ENCODE measurements at places on chromosomes 2 and 18.

- no peak for DNase-seq
These were observed 154.5 kb downstream of the SMAD2 start for GRCh38 chr18:47775961-47776360.

DNA sequence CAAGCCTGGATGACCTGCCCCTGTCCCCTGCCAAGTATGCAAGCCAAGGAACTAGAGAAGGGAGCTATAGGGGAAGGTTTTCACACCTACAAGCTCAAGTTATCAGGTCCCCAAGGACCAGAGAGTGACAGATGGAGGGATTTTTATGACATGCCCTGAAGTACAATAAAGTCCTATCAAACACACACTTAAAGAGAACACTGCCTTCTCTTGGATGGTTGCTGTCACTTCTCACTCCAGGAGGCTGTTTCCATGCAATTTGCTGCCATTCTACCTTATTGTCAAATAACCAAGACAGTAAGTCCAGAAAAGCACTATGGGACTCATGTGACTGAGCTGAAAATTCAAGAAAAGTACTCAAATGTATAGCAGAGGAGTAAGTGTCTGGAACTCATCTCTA, 76.6 kb upstream of the DDX18 start:
- no peak for DNase-seq

DNA sequence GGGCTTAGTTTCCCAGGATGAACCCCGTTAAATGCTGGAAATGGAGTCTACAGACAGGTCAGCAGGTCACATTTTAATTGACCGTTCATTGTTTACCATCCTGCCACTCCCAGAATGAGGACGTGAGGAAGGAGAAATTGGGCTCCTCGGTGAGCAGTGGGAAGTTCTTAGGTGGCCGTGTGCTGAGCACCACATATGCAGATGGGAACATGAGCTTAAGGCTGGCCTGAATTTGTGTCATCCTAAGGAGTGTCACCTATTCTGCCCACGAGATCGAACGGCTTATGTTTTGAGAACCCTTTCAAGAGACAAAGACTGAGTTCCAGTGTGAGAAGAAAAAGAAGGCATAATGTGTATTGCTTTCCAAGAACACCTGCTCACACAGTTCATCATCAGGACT, 234.4 kb upstream of the PXDN start:
- DNase-seq = no peak

DNA sequence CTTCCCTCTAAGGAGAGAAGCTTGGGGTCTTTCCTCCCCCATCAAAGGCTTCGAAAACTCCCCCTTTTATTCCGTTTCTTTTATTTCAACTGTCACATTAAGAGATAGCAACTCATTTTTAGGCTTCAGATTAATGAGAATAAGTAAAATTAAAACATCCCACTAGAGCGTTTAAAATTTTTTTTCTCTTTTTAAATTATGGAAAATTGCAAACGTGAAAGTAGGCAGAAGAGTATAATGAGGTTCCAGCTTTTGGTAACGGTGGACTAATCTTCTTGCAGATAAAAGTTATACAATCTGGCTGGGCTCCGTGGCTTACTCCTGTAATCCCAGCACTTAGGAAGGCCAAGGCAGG, 21.9 kb upstream of the RMP24 start:
- DNase-seq = no peak

DNA sequence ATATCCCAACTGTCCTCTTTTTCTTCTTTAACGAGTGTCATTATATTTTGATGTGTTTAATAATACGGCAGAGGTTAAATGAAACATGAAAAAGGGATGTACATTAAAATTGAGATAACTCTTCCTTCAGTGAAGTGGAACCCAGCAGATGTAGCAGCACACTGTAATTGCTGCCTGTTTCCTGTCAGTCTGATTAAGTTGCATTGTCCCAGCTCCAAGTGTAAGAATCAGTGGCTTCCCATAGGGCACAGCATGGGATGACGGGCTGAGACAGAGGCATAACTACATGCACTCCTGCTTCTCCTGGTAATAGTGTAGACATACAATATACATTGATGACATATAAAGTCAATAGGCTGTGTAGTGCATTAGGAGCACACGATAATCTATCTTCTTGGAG, 175.8 kb upstream of the TCF4 start:
- no peak for DNase-seq

DNA sequence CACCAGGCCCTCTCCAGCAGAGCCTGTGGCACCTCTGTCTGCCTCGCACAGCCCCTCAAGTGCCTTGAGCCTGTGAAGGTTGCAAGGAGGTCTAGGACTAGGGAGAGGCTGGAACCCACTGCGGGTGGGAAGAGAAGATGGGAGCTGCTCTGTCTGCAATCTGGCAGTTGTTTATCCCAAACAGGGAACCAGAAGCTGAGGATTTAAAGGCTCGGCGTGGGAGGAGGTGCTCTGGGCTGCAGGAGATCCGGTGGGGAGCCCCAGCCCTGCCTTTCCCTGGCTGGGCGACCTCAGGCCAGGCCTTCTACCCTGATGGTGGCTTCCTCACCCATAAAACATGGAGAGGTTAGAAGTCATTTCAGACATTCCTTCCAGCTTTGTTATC, 174.1 kb downstream of the SMAD7 start:
- no peak for DNase-seq

GRCh38 chr2:240839152-240840143, 19.4 kb upstream of the KIF1A start:
- no peak for DNase-seq

GRCh38 chr2:97645112-97645694, 659 bp upstream of the COX5B start:
- DNase-seq = no peak

DNA sequence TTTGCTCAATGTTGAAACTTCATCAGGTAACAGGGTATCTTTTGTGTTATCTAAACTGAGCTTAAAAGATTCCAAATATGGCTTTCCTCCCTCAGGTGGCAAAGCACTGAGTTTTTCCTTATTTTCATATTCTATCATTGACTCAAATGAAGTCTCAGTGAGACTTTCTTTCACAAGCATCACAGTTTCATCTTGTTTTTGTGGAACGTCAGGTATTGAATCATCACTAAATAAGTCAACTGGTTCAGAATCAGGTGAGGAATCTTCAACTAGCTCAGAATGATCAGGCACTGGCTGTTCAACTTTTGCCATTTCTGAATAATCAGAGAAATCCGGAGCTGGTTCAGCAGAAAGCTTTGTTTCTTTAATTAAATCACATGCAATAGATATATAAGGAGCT, 24.6 kb downstream of the RTN4 start:
- DNase-seq = no peak

- DNase-seq = no peak
These were observed 771.6 kb downstream of the DPP10 start for GRCh38 chr2:115214050-115214449.

GRCh38 chr2:98761267-98761781, 30.4 kb upstream of the MGAT4A start:
- no peak for DNase-seq

DNA sequence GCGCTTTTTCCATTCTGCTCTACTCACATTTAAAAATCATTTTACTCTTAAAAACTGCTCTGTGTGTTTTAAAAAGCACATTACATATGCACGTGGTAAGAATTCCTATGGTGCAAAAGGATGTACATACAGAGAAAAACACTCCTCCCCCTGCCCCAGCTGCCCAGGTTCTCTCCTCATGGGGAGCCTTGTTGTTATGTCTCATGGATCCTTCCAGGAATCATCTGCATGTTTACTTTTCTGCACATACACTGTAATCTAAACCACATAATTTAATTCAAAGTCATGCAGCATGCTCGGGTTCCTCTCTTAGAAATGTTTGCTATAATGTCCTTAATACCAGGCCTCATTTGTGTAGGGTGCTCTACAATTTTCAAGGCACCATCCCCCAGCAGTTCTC, 243.3 kb downstream of the LOXHD1 start:
- no peak for DNase-seq

DNA sequence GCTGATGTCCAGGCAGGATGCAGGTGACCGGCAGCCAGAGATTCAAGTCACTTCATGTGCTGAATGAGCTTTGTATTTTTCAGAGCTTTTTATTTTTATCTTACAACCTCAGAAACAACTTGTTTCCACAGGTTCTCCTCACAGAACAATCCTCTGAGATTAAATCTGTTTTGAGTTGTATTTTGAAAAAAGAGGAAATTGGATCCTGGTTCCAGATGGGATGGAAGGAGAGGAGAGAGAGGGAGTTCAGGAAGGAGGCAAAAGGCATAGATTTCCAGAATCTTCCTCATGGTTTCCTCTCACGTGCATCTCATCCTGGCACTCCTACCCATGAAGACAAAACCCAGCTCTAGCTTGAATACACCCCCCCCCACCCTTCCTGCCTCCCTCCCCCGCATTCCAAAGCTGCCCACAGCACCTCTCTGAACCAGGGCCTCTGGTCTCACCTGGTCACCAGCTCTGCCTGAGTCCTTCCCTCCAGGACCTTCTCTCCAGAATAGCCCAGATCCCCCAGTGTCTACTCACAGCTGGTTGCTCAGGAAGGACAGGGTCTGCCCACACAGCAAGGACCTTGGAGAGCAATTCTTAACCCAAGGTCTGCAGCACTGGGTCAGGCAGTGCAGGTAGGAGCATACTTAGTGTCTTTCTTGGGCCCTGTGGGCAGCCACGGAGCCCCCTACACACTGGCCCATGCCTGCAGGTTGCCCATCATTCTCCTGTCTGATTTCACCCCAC, 104.7 kb downstream of the ZFP36L2 start:
- DNase-seq = no peak

- no peak for DNase-seq
These were observed 135.8 kb upstream of the APCDD1 start for GRCh38 chr18:10318691-10318970.

GRCh38 chr2:70085711-70086277, 1.5 kb upstream of the PCBP1 start:
- no peak for DNase-seq
